ENCODE measurements at places on chromosomes 5 and 9. TPM values are rescaled to one million over a fixed set of nuclear protein-coding genes. Genes with fewer than 3 reads are reported as not detected.

SNX2 gene
- 124 TPM for total RNA-seq

HBEGF gene
- 9.7 TPM for total RNA-seq

CD72 gene
- total RNA-seq: 1.5 TPM

MLANA gene
- not detected for total RNA-seq

NMUR2 gene
- not detected for total RNA-seq

GABRP gene
- 2.0 TPM for total RNA-seq

C7 gene
- 807 TPM for total RNA-seq

SPATA9 gene
- total RNA-seq: 2.1 TPM

Data from urinary bladder (tissue), 4 donors.